ENCODE measurements at places on chromosomes 1 and 21. TPM values are rescaled to one million over a fixed set of nuclear protein-coding genes. Genes with fewer than 3 reads are reported as not detected.

The UBXN10 gene
- total RNA-seq = 1.4 TPM

GRCh38 chr1:16172964-16173446 is 17.1 kb upstream of the EPHA2 start:
- no peak for DNase-seq

The SPRR5 gene
- total RNA-seq = not detected

The S100A9 gene
- not detected for total RNA-seq

GRCh38 chr21:22575165-22575584 is 1577.0 kb downstream of the NCAM2 start:
- DNase-seq = peak; percentile 14

DNA sequence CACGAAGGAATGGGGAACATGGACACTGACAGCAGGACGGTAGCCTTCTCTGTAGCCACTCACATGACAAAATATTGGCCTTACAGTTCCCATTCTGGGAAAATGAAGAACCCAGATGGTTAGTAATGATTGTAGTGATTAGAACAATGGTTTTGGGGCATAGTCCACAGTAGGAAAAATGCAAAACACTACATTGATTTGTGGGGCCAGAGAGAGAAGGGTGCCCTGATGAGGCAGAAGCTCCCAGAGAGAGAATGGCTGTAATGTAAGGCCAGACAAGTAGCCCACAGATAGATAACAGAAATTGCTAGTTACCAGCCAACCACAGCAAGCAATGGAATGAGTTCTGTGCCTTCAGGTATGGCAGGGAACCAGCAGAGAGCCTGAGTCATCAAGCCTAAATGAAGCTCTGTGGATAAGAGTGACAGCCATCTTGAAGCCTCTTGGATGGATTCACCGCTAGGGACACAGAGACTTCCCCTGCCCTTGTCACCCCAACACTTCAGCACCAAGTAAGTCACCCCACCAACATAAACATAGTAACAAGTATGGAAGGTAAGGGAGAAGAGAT is 206.1 kb downstream of the BACH1 start:
- DNase-seq = no peak

The TBX19 gene
- total RNA-seq = 0.93 TPM

DNA sequence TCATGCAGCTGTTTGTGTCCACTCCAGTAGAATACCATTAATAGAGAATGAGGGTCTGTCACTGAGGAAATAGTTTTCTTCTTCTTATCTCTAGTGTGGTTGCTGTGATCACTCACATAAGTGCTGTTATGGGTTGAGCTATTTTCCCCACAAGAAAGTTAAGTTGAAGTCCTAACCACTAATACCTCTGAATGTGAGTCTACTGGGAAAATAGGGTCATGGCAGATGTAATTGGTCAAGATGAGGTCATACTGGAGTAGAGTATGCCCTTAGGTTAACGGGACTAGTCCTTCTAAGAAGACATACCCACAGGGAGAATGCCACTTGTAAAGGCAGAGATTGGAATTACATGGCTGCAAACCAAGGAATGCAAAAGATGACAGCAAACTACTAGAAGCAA is 70.5 kb upstream of the COL24A1 start:
- no peak for DNase-seq

DNA sequence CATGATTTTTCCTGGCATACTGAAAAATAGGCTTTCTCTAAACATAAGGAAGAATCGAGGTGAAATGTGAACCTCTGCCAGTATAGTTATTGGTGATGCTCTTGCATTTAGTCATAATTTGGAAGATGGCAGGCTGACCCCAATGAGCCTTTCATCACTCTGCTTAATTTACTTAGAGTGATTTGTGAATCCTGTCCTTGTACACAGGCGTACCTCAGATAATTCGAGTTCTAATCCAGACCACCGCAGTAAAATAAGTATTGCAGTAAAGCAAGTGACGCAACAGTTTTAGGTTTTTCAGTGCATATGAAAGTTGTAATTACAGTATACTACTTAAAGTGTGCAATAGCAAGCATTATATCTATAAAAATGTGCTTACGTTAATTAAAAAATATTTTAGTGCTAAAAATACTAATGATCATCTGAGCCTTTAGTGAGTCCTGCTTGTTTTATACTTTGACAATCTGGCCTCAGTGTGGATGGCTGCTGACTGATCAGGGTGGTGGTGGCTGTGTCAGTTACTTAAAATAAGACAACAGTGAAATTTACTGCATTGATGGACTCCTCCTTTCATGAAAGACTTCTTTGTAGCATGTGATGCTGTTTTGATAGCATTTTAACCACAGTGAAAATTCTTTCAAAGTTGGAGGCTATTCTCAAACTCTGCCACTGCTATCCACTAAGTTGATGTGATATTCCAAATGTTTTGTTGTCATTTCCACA is 1.7 kb downstream of the PKNOX1 start:
- no peak for DNase-seq

DNA sequence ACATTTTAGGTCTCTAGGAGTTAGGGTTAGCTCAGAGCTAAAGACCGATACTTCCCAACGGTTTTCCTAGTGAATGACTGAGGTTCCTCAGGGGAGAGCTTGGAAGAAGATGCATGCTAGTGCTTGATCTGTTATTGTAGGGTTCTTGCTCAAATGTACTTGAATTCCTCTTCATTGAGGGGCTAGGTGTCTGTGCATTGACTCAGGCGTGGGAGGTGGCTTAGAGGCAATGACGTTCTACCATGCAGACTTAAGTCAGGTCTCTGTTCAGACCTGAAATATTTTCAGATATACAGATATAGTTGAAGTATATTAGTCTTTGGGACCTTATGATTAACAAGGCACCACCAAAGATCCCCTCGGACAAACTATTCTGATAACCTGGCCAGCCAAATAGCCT is 23.5 kb downstream of the S100A10 start:
- DNase-seq = no peak

- DNase-seq = no peak
Observed at GRCh38 chr21:29318354-29318753, 19.6 kb downstream of the BACH1 start.

- no peak for DNase-seq
Observed at GRCh38 chr1:56894014-56894413, 39.4 kb downstream of the C8A start.

Data from neural crest cell (in vitro differentiated cells).